ENCODE measurements at places on chromosomes 5 and 9.

GRCh38 chr9:97847474-97848214, 5.4 kb upstream of the FOXE1 start:
- DNase-seq = no peak

DNA sequence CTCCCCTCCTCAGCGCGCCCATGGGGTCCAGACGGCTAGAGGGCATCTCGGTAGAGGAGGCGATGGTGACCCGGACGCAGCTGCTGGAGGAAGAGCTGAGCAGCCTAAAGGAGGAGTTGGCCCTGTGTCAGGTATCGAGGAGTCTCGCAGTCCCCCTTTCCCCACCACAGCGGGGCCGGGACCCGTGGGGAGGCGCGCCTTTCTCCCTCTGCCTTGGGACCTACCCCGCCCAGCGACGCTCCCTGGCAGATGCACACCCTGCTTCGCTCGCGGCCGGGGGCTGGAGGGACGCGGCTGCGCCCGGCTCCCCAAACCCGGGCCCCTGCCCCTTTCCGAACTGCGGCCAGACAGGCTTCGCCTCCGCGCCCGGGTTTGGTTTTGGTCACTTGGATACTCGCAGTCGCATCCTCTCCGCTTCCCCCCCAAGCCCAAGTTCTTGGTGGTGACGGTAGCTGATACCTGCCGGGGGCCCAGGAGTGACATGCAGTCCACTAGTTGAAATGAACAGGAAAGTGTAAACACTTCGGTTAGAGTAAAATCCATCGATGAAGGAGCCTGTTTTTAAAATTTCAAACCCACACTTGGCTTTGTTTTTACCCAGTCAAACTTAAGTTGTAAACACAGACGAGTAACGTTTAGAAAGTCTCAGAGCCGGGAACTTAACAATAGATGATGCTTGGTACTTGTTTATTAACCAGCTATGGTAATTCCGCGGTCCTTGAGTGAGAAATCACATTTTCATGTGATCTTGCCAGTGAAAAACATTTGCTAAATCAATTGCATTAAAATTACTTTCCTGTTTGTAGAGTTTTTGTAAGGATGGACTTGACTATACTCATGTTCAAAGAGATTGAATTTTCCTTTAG, 688 bp downstream of the CNTLN start:
- peak; percentile 75 for DNase-seq

- no peak for DNase-seq
Measured at GRCh38 chr5:18354828-18355227, 720.6 kb downstream of the TAF11L14 start.

DNA sequence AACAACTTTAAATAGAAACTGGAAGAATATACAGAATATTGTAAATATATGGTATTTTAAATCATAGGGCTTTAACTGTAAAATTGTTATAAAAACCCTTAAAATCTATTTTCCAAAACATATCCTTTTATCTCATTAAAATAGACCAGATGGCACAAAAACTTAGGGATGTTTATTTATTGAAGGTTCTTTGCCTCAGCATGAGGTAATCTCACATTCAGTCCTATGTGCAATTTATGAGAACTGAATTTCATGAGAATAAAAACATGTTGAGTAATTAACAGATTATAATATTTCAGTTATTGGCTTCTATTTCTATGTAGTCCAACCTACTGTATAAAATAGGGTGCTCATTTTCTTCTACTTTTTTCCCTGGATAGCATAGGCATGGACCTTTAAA, 329.2 kb upstream of the PRR16 start:
- DNase-seq = no peak

- no peak for DNase-seq
Measured at GRCh38 chr5:158020555-158021418, 161.8 kb upstream of the CLINT1 start.

DNA sequence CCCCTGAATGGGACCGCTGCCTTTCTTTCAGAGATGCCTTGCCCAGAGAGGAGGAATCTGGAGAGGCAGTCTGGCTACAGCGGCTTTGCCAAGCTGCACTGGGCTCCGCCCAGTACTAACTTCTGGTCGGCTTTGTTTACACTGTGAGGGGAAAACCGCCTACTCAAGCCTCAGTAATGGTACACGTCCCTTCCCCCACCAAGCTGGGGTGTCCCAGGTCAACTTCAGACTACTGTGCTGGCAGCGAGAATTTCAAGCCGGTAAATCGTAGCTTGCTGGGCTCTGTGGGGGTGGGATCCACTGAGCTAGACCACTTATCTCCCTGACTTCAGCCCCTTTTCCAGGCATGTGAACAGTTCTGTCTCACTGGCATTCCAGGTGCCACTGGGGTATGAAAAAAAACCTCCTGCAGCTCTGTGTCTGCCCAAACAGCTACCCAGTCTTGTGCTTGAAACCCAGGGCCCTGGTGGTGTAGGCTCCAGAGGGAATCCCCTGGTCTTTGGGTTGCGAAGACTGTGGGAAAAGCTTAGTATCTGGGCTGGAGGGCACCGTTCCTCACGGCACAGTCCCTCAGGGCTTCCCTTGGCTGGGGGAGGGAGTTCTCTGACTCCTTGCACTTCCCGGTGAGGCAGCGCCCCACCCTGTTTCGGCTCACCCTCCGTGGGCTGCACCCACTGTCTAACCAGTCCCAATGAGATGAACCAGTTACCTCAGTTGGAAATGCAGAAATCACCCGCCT, 171.2 kb downstream of the CWC27 start:
- DNase-seq = no peak

DNA sequence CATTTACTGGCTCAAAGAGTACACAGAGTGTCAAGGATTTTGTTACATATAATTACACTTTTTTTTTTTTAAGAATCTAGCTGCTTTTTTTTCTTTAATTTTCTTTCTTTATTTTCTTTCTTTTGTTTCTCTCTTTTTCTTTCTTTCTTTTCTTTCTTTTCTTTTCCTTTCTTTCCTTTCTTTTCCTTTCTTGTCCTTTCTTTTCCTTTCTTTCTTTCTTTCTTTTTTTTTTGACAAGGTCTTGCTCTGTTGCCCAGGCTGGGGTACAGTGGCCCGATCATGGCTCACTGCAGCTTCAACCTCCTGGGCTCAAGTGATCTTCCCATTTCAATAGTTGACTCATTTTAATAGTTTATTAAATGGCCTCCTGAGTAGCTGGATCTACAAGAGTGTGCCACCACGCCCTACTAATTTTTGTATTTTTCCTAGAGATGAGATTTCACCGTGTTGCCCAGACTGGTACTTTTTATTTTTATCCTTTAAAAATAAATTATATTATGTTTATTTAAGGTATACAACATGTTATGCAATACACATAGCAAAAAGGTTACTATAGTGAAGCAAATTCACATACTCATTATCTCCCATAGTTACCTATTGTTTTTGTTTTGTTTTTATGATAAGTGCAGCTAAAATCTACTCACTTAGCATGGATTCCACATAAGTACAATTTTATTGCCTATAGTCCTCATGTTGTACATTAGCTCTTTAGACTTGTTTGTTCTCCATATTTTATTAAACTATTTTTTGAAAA, 381.5 kb upstream of the KLF4 start:
- no peak for DNase-seq

DNA sequence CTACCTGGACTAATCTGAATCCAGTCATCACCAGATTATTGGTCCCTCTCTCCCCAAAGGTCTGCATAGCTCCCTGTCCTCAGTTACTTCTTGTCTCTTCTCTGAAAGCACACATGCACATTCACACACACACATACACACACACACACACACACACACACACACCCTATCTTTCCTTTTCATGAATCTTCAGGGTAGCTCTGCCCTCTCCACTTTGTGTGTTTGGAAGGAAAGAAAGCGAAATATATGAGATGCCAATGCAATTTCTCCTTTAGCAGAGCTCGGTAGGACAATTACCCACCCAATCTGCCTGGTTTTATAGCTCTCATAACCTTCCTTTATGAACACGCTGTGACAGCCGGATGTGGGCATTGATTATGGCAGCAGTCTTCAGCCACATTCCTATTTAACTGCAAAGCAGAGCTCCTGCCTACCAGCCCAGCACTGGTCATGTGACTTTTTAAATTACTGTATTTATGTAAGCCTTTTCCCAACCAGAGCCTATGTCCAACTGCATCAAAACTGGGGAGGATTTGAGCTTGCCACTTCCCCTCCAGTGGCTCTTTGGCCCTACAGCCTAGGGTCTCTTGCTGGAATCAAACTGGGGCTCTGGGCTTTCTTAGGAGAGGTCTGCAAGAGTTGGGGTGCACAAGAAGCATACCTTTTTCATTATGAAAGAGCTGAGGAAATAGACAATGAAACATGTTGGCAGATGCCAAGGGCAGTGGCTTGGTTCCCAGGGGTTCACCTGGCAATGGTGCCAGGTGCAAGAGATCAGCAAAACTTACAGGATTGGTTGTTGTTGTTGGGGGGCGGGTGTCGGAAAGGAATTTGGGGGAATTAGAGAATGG, 20.8 kb upstream of the MATR3 start:
- no peak for DNase-seq

DNA sequence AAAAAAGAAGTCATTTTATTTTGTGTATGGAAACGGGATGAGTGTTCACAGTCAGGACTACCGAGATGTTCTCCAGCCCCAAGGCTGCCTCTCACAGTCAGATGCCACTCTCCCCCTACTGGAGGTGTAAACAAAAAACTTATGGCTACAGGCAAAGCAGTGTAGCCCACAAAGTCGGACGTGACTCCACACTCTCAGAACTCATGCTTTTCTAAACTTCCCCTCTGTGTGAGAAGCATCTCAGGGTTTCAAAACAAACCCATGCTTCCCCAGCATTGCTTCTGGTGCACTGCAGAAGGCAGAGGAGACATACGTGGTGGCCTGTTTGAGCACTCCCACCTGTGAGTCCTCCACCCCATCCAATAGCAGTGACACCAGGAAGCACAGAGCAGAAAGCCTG, 580.3 kb downstream of the BNC2 start:
- DNase-seq = no peak

DNA sequence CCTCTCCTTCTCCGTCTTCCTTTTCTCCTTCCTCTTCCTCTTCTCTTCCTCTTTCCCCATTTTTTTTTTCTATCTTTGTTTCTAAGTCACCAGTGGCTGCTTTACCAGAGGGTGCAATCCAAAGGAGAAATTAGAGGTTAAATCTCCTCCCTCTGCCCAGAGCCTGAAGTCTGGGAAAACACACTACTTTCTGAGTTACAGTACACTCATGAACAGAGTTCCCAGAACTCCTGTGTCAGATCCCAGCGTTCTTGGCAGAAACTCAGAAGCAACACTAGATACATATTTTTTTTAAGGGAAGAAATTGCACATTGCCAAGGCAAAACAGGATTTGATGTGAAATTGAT, 189.0 kb downstream of the SNCAIP start:
- no peak for DNase-seq

- DNase-seq = no peak
Measured at GRCh38 chr5:167939686-167940085, 351.8 kb upstream of the WWC1 start.

DNA sequence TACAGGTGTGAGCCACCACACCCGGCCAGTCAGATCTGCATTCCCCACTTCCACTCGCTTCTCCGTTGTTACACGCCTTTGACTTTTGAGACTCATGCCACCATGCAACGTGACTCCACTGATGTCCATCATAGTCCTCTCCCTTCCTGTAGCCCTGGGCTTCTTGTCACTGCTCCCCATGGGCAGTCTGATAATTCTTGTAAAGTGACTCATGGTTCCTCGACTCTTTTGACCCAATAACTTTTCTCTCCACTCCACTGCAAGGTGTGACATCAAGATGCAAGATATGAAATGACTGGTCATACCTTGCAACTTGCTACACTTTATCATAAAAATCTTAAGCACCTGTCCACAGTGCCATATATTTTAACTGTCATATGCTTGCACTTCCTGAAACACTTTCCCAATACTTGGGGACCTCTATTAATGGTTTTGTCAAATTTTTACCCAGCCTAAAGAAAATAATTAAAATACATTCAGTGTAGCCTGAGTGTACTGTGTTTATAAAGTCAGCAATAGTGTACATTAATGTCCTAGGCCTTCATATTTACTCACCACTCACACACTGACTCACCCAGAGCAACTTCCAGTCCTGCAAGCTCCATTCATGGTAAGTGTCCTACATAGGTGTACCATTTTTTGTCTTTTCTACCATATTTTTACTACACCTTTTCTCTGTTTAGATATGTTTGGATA, 18.6 kb upstream of the ANKRD18A start:
- no peak for DNase-seq

DNA sequence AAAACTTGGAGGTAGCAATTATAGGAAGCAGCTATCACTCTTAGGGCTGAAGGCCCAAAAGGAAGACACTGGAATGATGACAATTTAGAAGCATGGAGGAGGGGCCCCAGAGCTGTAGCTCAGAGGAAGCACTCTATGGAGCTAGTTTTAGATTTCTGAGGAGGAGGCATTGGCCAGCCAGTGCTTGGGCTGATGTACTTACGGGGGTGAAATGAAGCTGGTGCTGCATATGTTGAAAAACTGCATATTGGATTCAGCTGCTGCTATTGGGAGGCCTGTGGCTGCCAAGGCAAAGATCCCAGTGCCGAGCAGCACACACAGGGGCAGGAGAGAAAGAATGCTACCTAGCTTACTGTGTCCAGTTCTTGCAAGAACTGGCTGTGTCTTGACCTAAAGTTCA, 53.9 kb upstream of the HMHB1 start:
- DNase-seq = no peak

DNA sequence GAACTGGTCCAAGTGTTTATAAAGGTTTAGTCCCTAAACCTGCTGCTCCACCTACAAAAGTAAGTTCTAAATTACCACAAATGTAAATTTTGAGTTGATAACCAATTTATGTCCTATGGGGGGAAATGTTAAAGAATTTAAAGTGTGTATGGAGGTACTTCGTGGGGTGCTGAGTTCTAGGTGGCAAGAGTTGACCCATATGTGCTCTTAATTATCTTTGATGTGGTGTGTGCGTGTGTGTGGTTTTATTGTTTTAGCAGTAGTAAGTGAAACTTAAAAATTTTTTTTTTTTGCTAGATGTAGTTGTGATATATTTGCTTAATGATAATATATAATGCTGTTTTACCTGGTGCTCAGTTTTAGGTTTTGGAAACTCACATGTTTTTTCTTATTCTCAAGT, 72.6 kb downstream of the GPBP1 start:
- DNase-seq = no peak

GRCh38 chr5:32935283-32935682, 224.2 kb downstream of the NPR3 start:
- no peak for DNase-seq

DNA sequence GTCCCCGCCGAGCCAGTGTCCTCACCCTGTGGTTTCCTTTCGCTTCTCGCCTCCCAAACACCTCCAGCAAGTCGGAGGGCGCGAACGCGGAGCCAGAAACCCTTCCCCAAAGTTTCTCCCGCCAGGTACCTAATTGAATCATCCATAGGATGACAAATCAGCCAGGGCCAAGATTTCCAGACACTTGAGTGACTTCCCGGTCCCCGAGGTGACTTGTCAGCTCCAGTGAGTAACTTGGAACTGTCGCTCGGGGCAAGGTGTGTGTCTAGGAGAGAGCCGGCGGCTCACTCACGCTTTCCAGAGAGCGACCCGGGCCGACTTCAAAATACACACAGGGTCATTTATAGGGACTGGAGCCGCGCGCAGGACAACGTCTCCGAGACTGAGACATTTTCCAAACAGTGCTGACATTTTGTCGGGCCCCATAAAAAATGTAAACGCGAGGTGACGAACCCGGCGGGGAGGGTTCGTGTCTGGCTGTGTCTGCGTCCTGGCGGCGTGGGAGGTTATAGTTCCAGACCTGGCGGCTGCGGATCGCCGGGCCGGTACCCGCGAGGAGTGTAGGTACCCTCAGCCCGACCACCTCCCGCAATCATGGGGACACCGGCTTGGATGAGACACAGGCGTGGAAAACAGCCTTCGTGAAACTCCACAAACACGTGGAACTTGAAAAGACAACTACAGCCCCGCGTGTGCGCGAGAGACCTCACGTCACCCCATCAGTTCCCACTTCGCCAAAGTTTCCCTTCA, 1.4 kb downstream of the GLIS3 start:
- peak; percentile 40 for DNase-seq

Measured in SJCRH30 (cell line).